ENCODE measurements at places on chromosomes 1 and 21.

GRCh38 chr1:245730801-245731200, 576.0 kb downstream of the KIF26B start:
- DNase-seq = no peak

GRCh38 chr1:203268901-203269653, 36.2 kb upstream of the BTG2 start:
- no peak for DNase-seq

- DNase-seq = no peak
Measured at GRCh38 chr1:3614755-3615742, 3.7 kb upstream of the MEGF6 start.

DNA sequence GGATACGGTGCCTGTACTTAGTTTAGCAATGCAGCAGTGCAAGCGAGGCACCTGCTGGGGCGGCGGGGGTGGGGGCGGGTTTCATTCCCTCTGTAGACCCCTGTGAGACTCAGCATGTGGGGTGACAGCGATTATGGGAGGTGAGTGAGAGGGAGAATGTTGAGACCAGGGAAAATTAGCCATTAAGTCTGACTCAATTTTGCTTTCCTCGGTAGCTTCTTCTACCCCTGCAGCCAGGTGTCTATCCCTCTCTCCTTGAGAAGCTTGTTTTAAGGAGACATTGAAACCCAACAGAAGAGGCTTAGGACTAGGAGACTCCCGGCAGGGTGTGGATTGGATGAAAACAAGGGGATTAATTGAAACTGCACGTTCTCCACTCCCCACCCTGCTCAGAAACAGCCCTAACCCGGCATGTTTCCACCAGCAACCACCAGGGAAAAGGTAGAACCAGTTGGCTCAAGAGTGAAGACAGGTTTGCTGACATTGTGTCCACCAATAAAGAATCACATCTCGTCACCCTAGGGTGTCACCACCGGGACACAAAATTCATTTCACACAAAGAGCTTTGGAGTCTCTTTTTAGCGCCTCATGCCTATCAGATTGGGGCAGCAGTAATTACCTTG, 20.6 kb upstream of the ATF3 start:
- no peak for DNase-seq

DNA sequence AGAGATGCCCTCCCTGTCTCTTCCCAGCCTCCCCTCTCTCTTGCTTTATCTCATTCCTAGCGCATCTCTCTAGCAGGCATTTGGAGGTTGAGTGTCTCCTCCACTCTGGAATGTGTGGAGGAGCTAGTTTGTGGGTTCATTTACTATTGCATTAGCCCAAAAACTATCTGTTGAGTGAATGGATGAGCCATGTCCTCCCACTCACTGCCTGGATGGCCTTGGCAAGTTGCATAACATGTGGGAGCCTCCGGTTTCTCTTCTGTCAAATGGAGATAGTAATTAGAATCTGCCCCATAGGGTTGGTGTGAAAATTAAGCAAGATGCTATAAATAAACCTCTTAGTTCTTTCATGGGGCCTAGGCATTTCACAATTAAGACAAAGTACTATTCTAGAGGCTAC, 181.8 kb downstream of the KAZN start:
- DNase-seq = no peak

DNA sequence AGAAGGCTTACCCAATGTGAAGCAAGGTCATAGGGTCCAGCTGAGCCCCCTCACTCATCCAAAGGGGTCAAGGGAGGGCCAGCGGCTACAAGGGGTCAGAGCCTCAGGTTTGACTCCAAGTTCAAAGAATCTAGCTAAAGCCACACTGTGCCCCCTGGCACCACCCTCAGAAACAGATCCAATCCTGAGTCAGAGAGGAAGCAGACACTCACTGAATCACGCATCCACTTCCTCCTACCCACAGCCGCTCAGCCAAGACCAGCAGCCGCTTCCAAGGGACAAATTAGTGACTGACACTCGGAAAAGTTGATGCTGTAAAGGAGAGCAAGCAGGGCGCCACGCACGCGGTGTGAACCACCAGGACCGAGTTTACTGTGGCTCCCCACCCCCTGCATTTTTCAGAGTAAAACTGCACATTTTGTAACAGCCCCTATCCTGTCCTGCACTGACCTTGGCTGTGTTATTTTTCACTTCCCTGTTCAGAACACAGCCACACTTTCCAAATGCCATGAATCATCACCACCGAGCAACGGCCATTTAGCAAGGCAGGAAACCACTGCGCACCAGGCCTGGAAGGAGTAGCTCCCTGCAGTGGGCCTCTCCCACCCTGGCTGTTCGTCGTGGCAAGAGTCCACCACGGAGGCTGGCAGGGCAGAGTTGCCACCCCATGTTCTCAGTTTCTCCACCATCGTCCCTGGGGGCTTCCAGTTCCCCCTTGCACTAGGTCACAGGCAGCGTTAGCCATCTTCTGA, 147.8 kb downstream of the TOMM20 start:
- DNase-seq = peak; percentile 97

GRCh38 chr1:213724640-213725536, 262.9 kb upstream of the PROX1 start:
- DNase-seq = no peak

DNA sequence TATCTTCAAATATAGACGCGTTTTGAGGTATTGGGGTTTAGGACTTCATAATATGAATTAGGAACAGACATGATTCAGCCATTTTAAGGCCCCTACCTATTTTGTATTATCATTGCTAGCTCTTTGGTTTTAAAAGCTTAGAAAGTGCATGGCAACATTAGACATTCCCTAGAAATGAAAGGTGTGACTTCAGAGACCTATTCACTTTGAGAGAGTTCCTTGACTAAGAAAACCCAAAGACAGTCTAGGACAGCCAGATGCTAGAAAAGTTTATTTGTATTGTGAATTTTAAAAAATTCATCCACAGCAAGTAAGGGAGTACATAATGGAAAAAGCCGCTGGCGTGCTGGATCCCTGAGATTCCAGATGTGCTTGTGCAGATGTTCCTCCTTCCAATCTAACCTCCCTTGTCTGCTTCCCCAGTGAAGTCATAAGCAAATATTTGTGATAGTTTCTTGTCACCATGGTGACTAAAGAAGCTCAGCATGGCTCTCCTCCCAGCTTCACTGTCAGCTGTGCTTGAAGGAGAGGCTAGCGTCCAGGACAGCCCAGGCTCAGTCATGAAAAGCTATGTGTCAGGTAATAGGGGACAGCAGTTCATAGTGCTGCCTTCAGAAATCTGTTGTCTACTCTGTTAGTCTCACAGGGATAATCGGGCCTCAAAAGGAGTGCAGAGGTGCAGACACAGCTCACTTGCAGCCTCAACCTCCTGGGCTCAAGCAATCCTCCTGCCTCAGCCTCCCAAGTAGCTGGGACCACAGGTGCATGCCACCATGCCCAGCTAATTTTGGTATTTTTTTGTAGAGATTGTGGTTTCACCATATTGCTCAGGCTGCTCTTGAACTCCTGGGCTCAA, 34.8 kb downstream of the KPNA6 start:
- no peak for DNase-seq

All from vagina (tissue), 2 donors.